ENCODE measurements at places on chromosomes 12 and 14. TPM values are rescaled to one million over a fixed set of nuclear protein-coding genes. Genes with fewer than 3 reads are reported as not detected.

DNA sequence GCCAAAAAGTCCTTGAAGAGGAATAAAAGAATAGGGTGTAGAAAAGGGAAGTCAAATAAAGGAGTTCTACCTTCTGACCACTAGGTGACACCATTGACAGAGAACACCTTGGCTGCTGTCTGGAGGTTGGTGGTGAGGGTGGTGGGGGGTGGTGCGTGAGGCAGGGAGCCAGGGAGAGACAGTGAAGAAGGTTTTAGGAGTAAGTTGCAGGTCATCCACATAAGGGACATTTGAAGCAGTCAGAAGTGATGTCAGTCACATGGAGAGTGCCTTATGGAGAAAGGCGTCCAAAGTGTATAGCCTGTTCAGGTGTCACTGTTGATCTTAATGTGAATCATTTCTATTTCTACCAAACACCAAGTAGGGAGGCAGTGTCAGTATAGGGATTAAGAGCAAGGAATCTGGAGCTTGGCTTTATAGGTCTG lies 279.3 kb upstream of the DDHD1 start:
- DNase-seq: peak; percentile 55

DNA sequence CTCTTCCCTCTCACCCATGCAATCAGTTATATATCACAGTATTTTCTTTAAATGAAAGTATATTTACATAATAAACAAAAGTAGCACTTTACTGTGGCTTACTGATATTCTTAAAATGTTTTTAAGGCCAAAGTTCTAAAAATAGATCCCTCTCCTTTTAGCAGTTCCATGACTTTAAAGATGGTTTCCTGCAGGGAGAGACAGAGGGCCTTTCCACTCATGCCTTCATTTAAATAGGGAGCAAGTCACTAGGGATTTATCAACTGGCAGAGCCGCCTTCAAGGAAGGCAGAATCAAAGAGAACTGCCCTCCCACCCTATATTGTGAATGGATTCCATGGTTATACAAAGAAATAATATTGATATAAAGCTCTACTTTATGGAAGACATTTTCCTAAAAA lies 55.5 kb downstream of the DUSP16 start:
- DNase-seq: peak; percentile 50

Gene DAO
- not detected for total RNA-seq

Gene KLRG1
- total RNA-seq: 5.8 TPM

DNA sequence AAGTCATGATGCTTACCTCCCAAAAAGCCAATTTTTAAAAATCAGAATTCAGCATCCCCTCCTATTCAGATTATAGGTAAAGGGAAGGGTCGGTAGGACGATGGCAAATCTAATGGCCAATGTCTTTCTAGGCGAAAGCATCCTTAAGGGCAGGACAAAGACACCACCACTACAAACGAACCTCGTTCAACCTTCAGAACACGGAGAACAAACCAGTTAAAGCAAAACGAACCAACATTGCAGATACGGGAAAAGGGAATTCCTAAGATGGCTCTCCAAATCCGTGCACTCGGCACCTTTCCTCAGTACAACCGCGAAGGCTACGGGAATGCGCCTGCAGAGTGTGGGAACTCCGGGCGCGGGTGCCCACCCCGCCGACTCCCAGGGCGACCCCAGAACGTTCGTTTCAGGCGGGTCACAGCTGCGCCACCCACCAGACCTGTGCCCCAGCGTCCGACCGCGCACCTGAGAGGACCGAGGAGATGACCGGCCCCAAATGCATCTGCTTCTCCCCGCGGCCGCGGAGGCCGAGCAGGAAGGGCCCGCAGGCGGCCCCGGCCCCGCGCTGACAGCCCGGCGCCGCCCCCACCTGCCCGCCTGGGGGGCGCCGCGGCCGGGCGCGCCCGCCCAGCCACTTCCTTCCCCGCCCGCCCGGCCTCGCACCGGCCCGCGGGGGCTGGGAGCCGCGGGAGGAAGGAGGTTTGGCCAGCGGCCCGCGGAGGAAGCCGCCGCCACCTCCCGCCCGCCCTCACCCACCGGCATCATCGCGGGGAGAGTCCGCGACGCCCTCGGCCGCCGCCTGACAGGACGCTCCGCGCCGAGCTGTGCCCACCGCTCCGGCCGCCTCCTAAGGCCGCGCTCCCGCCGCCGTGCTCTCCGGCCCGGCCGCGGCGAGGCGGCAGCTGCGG lies 578 bp downstream of the PPP1R13B start:
- DNase-seq: no peak

Gene SOS2
- total RNA-seq: 19.3 TPM

Gene MDGA2
- 8.2 TPM for total RNA-seq

- DNase-seq: peak; percentile 84
Observed at GRCh38 chr12:65740873-65741600, 83.2 kb upstream of the HMGA2 start.

DNA sequence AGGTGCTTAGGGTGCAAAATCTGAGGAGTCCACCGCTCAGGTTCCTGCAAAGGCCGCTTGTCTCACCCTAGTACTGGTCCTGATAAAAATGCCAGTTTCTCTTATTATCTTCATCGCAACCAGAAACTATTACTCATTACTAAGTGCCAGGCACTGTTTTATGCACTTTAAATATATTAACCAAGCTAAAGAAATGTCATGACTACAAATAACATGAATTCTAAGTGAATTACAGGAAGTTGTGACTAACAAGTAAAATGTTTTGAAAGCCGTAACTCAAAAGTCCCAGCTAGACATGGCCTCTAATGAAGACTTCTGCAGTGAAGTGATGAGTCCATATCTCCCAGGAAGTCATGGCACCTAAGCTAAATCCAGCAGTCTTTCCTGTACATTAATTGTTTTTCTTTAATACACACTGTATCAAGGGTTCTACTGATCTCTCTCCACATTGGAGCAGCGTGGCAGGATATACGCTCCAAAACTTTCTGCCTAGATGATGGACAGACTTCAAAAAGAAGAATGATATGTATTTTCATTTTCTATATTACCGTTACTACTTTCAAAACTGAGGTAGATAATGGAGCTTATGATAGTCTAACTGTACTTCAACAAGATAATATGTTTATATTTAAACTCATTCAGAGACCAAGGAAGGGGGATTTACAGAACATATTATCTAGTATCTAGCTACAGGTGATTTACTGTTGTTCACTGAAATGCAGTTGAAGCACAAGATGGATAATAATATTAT lies 117.3 kb upstream of the ARID2 start:
- DNase-seq: no peak

DNA sequence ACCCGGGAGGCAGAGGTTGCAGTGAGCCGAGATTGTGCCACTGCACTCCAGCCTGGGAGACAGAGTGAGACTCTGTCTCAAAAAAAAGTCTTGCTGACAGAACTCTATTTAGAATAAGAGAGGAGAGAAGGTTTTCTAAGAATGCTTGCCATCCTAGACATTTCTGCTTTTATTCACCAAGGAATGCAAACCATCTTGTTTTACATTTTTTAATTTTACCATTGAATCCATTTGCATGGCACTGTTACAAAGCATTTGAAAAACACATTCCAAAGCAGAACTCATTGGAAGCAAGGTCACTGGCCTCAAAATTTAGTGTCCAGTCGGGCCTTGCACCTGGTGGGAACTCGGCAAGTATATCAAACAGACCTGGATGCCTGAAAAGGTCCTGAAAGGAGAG lies 44.2 kb upstream of the RASSF3 start:
- no peak for DNase-seq

Gene NRIP2
- not detected for total RNA-seq

Gene CFAP54
- total RNA-seq: 0.05 TPM

GRCh38 chr12:127280393-127281275 lies 986.3 kb upstream of the TMEM132C start:
- DNase-seq: peak; percentile 63

DNA sequence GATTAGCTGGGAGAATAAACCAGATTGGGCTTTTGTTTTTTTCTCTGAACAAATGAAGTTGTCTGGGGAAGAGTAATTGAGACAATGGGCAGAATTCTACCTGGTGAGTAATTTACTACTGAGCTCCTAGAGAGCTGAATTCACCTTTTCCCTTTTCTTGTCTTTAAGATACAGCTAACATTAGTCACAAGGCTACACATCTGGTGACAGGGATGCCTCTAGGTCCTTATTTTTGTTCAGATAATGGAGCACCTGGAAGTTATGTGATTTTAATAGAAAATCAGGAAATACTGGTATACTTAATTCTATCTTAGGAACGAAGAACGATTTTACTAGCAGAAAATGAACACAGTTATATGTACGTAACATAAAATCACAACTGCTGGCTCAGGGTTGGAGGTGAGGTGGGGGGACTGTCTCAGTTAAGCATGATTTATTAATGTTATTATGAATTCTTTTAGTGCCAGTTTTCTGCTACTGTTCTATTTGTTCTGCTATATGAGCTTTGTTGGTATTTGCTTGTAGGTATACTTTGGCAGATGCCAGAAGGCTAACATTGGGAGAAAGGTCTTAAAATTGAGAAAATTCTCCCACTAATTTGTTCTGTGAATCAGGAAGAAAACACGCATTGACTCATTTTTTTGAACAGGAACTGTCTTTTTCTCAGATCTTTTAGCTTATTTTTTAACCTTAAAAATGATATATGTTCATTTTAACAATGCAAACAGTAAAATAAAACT lies 482.7 kb upstream of the RGS6 start:
- no peak for DNase-seq

Gene FOXG1
- total RNA-seq: not detected

DNA sequence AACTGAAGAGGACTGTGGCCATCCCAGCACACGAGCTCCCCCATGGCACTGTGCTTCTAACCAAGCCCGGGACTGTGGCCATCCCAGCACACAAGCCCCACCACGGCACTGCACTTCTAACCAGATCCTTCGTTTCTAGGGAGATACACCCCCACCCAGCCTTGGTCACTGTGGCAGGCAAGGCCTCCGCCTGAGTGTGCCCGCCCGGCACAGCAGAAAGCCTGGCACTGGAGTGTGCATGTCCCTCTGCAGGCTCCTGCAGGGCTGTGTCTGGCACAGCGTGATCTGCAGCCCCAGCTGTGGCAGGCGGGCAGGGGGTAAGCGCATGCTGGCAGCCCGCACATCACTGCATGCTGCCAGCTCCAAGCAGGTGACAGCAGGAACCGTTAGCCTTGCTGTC lies 49.8 kb downstream of the CCDC85C start:
- no peak for DNase-seq

Gene RNFT2
- total RNA-seq: 3.3 TPM

- no peak for DNase-seq
Observed at GRCh38 chr12:118409834-118410233, 33.5 kb downstream of the SUDS3 start.

- DNase-seq: no peak
Observed at GRCh38 chr14:101334656-101335055, 226.6 kb upstream of the DIO3 start.

DNA sequence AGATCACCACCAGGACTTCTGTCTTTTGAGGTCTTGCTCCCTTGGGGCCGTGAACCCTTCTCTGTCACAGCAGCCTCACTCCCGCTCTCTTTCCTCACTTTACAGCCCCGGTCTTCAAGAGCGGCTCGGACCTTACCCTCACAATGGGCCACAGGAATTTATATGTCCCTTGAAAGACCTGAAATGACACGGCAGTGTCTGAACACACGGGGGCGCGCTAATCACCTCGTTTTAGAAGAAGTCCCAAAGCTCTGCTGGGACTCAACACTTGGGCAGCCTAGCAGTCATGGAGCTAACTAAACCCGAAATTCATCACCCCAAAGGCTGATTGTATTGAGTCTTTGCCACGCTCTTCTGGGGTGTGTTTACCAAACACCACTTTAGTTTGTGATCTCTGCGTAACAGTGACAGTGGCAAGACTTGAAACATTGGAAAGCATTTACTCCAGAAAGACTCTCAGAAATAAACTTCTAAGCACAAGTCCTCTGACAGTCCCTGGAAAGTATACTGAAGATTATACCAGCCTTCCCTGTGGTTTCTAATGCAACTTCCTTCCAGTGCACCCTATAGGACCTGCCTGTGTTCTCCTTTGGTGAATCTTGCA lies 29.0 kb downstream of the SERPINA11 start:
- peak; percentile 84 for DNase-seq

Gene SMIM41
- total RNA-seq: not detected

Gene KRT81
- total RNA-seq: 0.16 TPM

DNA sequence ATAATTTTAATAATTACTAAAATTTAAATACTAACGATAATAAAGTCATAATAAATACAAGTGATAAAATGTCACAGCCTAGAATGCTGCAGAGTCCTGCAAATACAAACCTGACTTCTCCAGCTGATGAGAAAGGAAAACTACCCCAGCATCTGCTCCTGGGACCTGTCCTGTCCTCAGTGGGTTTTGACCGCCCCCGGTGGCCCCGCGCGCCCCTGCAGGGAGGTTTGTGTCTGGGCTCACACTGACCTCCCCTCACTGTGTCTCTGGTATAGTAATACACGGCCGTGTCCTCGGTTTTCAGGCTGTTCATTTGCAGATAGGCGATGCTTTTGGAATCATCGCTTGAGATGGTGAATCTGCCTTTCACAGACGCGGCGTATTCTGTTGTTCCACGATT lies 1139.4 kb downstream of the TMEM121 start:
- DNase-seq: no peak

DNA sequence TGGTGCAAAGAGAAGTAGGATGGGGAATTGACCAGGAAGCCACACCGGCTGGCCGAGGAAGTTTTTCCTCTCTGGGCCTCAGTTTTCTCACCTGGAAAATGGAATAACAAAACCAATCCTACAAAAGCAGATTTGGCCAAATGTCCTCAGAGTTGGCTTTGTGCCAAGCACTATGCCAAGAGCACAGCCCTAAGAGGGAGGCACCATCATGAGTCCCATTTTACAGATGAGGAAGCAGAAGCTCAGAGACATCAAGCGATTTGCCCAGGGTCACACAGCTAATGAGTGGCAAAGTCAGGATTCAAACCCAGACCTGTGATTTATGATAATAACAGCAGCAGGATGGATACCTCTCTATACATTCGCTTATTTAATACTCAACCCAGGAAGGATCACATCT lies 27.3 kb downstream of the RASAL1 start:
- DNase-seq: no peak

GRCh38 chr14:60807971-60808370 lies 73.4 kb downstream of the MNAT1 start:
- no peak for DNase-seq

DNA sequence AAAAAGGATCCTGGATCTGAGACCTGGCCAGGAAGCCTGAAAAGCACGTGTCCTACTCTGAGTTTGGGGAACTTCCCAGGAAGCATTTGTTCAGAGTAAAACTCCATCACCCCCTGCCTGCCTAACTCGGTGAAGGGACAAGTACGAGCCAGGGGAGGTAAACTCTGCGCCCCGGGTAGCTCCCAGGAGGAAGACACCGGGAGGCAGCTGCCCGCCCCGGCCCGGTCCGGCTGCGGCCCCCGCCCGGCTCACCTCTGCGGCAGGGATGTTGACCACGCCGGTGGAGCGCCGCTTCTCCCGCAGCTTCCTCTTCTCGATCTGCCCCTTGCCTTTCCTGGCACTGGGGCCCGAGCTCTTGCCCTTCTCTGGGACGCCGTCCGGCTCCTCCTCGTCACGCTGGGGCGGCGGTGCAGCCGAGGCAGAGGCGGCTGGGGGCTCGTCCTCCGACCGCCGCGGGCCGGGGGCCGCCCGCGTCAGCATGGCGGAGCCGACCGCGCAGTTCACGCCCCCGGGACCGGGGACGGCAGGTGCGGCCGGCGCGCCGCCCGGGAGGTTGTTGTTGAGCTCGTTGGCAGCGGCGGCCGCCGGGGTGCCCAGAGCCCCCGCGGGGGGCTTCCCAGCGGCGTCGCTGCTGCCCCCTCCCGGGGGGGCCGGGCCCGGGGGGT lies 1.2 kb downstream of the PAWR start:
- DNase-seq: peak; percentile 44

- no peak for DNase-seq
Observed at GRCh38 chr12:82652071-82652470, 34.6 kb upstream of the TMTC2 start.

Gene KRT77
- not detected for total RNA-seq
